ENCODE measurements at places on chromosomes 2 and 18.

DNA sequence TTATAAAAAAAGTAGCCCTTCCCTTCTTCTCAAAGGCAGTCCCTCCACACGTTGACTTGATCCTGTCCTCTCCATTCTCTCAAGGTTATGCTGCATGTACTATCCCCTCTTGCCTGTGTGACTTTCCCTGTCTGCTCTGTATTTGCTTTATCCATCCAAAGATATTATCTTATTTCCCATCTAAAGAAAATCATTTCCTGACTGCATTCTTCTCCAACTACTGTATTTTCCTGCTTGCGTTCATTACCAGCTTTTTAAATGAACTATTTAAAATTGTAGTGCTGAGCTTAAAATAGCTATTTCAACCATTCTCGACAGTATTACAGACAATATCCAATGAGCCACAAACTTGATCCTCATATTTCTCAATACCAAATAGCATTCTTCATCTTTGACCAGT, 716.0 kb upstream of the REG3G start:
- no peak for DNase-seq

- no peak for DNase-seq
Observed at GRCh38 chr2:193868833-193869232, 1674.1 kb upstream of the TMEFF2 start.

DNA sequence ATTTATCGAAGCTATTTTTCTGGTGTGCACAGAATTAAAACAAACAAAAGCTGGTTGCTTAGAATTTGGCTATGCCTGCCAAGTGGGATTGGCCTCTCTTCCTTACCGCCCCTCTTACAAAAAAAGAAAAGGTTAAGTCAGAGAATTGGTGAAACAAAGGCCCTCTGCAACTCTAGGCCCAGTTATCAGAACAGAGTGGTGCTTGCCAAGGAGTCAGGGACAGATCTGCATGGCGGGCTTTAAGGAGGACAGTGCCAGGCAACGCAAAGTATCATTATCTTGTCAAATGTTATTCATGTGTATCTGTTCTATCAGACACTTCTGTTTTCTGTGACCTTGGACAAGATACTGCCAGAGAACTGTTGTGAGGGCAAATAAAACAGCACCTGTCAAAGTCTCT, 78.3 kb downstream of the TGIF1 start:
- no peak for DNase-seq

- no peak for DNase-seq
Observed at GRCh38 chr2:235598532-235599531, 105.0 kb downstream of the AGAP1 start.

GRCh38 chr2:6352906-6353515, 512.7 kb downstream of the CMPK2 start:
- DNase-seq, result no peak

- DNase-seq, result no peak
Observed at GRCh38 chr2:86201671-86202335, 2.5 kb downstream of the MRPL35 start.

GRCh38 chr2:240946046-240946445, 39.9 kb downstream of the CROCC2 start:
- no peak for DNase-seq

GRCh38 chr2:210503001-210503623, 26.6 kb upstream of the LANCL1 start:
- no peak for DNase-seq

GRCh38 chr2:221969087-221969829, 329.5 kb downstream of the PAX3 start:
- no peak for DNase-seq

DNA sequence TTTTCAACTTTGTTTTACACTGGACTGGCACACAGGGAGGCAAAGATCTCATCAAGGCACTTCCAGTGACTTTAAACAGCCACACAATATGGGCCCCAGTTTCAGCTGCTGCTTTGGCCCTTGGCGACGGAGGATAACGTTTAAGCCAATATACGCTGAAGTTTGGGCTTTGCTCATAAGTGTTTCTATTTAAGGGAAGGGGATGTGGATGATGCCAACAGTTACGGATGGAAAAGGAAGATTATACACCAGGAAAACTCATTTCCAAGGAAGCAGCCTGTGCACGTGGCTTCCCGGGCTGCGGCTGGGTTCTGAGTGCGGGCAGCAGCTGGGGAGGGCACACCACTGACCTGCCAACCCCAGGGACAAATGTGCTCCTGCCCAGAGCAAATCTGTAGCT, 151.1 kb downstream of the SH3BP4 start:
- DNase-seq, result no peak

GRCh38 chr2:29281086-29281915, 166.1 kb downstream of the CLIP4 start:
- DNase-seq, result no peak

- DNase-seq, result no peak
Observed at GRCh38 chr2:34388446-34388845, 789.3 kb upstream of the FAM98A start.

DNA sequence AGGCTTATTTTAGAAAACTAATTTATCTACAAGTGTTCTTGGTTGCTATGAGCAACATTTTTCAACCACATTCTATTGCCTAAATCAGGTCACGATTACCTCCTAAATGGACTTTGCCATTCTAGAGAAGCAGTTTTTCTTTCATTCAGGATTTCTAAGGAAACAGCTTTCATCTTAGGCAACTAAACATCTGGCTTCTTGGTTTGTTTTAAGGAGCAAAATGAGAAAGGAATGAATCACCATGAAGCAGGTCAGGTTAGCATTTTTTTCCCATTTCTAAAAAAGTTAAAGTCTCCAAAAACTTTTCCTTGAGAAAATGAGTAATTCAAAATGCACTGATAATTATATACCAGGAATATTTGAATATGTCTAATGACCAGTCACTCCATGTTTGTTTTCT, 114.8 kb downstream of the GAREM1 start:
- no peak for DNase-seq

DNA sequence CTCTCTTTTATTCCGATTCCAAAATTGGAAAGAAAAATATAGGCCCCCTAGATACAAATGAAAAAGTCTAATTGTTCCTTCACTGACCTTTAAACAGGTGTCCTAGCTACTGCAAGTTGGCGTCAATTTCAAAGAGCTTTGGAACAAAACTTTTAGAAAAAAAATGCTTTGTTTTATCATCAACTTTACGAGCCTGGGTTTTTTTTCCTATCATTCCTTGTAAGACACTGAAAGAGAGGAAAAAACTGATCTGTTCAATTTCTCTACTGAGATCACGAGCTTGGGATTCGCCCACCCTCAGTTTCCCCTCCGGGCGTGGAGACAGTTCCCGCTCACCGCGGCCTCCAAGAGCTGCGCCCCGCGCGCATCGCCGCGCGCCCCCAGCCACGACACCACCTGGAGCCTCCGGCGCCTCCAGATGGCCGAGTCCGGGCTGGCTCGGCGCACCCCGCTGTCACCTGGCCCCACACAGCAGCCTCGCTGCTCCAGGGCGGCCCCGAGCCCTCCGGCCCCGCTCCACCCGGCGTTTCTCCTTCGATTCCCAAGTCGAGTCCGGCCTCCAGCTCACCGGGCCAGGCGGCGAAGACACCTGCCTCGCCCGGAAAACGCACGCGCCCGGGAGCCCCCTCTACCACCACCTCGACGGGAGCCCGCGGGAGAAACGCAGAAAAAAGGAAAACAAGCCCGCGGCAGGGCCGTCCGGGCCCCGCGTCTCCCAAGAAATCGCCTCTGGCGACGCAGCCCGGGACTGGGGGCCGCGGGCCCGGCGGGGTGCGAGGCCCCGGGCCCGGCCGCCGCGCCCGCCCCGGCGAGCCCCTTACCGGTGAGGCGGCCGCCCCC, 656 bp downstream of the TBC1D8 start:
- DNase-seq, result no peak

DNA sequence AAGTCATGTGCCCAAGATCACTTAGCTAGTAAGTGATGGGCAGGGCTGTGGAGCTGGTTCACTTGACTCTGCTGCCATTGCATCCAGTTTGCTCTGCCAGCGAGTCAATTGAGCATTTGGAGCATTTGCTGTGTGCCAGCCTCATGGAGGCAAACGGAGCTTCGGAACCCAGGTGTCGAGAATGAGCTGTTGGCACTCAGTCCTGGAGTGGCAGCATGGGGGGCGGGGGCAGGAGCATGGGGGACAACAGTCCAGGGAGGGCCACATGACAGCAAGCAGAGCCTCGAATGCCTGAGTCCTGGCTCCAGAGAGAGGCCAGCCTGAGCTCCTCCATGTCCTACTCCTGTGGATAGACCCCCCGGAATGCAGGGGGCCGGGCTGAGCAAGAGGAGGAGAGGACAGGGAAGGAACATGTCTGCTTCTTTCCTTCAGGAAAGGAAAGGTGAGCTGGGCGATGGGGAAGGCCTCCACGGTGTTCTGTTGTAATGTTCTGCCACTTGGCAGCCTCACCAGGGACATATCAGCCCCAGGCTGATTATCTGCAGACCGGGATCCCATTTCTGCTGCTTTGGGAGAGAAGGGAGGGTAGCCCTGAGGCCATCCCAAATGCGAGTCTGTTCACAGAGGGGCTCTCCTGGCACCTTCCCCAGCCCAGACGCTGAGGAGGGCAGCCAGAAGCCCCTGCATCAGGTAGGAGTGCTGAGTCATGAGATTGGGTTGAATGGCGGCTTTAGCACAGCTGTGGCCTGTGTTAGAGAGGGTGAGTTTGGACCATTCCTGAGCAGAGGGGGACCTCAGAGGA, 59.6 kb downstream of the HPCAL1 start:
- DNase-seq, result no peak

- DNase-seq, result no peak
Observed at GRCh38 chr2:221807706-221808105, 235.6 kb upstream of the EPHA4 start.

DNA sequence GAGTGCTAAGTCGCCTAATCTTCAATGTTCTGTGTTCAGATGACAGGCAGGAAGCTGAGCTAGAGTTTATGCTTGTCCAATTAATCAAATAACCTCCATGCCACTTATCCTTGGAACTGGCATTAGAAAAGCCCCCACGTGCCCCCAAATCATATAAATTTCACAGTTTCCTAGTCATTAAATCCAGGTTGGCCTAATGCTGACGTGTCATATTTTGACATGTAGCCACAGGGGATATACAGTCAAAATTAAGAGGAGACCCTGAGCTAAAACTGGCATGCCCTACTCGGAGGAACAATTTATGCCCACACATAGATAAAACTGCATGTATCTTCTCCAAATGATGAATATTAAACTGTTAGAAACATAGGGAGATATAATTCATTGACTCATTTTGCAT, 101.0 kb downstream of the AFF3 start:
- DNase-seq, result no peak

DNA sequence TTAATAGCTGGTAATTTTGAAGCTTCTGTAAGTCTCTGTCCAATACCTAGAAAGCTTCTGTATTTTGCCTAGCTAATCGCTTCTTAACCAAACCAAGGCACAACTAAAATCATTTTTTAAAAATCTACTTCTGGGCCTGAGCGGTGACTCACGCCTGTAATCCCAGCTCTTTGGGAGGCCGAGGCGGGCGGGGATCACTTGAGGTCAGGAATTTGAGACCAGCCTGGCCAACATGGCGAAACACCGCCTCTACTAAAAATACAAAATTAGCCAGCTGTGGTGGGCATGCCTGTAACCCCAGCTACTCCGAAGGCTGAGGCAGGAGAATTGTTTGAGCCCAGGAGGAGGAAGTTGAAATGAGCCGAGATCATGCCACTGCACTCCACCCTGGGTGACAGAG, 148.6 kb upstream of the FIGN start:
- DNase-seq, result no peak

DNA sequence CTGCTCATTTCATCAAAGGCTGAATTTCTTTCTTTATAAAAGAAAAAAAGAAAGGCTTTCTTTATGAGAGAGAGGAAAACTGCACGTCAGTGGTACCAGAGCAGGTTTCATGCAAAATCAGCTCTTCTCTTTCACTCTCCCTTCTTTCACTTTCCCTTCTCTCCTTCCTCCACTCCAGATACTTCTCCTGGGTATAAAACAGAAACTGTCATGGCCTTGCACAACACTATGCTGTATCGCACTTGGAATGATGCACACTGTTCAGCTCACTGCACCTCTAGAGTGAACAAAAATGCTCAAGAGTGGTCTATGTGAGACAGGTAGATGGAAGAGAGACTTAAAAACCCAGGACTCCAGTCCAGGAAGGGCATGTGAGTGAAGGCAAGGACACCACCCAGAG, 73.8 kb downstream of the KLF7 start:
- DNase-seq, result no peak

GRCh38 chr2:201257381-201257955, 2.9 kb upstream of the CASP8 start:
- no peak for DNase-seq

DNA sequence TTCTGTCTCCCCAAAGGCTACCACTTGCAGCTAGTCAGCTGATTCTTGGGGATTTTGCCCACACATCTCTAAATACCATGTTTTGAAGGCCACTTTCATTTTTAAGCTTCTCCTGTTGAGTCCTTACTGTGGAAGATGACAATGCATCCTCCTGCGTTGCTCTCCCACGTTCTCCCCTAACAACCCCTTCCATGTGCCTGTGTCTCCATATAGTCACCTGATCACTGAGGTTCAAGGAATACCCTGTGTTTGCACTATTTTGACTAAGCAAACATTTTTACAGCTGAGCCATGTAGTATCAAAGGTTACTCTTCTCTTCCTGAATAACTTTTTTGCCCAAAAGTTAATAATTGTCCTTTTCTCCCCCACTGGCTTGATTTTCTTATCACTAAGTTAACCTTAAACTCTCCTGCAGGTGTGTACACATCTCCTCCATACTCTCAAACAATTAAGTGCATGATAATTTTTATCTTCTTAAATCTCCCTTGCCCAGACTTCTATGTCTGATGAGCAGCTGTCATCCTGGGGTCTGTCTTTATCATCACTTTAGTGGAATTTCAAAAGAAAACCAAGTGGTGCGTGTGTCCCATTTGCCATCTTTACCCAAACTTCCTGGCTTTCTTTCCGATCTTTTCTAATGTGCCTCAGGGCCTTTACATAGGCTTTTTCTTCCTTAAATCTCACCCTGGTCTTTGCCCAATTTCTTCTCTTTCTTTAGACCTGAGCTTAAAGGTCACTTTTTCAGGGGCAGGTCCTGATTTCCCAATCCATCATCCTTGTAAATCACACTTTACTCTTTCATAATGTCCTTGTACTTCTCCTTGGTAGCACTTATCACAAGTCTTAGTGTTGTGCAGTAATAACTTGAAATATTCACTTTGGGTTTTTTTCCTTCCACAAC, 85.2 kb upstream of the SPATS2L start:
- no peak for DNase-seq

- DNase-seq, result no peak
Observed at GRCh38 chr2:140270224-140270623, 1490.0 kb upstream of the NXPH2 start.

DNA sequence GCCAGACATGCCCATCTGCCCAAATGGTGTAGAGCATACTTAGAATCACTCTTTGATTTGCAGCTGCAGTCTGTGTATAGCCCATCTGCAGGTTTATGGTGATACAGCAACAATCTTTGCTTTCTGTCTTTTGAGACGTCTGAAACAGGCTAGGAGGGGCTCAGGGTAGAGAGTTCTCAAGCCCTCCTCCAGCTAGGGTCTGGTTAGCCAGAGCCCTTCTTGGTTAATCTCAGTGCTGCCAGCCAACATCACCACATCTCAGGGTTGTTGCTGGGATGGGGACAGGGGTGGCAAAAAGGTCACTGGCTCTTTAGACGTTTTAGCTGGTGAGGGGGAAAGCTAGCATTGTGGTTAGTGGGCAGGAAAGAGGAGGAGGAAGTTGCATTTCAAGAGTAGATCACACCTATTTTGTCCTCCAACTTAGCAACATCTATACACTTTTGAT, 136.6 kb upstream of the ACAA2 start:
- no peak for DNase-seq

GRCh38 chr18:78416853-78417252, 562.8 kb upstream of the SALL3 start:
- DNase-seq, result no peak

GRCh38 chr2:53945538-53945937, 25.3 kb downstream of the PSME4 start:
- DNase-seq, result no peak

- DNase-seq, result no peak
Observed at GRCh38 chr18:48486754-48487153, 52.1 kb upstream of the CTIF start.

Data from stimulated activated CD8-positive, alpha-beta memory T cell treated with anti-CD3 and anti-CD28 coated beads, Interleukin-7, amount 100 ng/mL, for 4 hours (primary cell).